ENCODE measurements at places on chromosomes 1 and 21.

DNA sequence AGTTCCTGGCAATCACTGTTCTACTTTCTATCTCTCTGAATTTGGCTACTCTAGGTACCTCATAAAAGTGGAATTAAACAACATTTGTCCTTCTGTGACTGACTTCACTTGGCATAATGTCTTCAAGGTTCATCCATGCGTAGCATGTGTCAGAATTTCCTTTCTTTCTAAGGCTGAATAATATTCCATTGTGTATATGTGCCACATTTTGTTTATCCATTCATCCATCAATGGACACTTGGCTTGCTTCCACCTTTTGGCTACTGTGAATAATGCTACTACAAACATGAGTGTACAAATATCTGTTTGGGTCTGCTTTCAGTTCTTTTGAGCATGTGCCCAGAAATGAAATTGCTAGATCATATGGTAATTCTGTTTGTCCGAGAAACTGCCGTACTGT lies 14.7 kb downstream of the CACHD1 start:
- no peak for DNase-seq

DNA sequence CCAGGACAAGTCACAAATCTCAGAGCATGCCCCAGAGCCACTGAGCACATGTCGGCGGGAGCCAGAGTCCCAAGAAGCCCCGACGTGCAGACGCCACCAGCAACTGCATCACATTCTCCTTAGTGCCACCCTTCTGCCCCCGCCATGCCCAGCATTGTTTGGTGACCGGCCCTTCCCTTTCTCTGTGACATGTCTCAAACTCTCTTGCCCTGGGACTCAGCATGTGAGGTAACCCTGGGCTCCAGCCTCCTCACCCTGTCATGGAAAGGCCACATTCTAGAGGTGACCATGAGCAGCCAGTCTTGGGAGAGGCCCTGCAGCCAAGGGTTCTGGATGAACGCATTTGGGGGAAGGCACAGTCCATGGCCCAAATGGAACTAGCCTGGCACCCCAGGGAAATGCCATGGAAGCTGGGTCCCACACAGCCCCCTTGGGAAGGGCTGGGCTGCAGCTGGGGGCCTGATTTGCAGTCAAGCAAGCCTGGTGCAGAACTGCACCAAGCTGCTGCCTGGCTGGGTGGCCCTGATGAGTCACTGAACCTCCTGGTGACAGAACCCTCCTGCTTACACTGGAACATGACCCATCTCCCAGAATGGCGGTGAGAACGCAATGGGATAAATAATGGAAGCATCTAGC lies 94.4 kb downstream of the ITPKB start:
- no peak for DNase-seq

DNA sequence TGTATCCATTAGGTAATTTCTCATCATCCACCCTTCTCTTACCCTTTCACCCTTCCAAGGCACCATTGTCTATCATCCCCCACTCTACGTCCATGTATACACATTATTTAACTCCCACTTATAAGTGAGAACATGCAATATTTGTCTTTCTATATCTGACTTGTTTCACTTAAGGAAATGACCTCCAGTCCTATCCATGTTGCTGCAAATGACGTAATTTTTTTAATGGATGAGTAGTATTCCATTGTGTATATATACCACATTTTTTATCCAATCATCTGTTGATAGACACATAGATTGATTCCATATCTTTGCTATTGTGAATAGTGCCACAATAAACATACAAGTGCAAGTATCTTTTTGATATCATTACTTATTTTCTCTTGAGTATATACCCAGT lies 322.9 kb upstream of the CXADR start:
- DNase-seq = no peak

DNA sequence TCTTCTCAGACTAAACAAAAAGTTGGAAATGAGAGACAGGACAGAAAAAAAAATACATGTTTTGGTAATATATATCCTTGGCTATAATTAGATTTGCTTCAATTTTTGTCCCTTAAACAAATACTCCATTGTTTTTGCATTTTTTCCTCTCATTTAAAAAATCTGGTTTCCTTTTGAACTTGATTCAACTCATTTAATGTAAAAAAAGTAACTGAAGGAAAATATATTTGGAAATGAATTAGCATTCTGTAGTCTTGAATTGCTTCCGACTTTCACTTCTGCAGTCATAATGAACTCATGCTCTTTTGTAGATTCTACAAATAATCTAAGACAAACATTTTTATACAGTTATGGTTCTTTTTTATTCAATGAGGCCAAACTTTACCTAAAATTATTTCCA lies 309.1 kb downstream of the HMCN1 start:
- DNase-seq = no peak

GRCh38 chr1:243623841-243624240 lies 226.2 kb downstream of the AKT3 start:
- DNase-seq = no peak

- DNase-seq = no peak
These were observed 26.4 kb downstream of the FMO3 start for GRCh38 chr1:171117085-171117484.

DNA sequence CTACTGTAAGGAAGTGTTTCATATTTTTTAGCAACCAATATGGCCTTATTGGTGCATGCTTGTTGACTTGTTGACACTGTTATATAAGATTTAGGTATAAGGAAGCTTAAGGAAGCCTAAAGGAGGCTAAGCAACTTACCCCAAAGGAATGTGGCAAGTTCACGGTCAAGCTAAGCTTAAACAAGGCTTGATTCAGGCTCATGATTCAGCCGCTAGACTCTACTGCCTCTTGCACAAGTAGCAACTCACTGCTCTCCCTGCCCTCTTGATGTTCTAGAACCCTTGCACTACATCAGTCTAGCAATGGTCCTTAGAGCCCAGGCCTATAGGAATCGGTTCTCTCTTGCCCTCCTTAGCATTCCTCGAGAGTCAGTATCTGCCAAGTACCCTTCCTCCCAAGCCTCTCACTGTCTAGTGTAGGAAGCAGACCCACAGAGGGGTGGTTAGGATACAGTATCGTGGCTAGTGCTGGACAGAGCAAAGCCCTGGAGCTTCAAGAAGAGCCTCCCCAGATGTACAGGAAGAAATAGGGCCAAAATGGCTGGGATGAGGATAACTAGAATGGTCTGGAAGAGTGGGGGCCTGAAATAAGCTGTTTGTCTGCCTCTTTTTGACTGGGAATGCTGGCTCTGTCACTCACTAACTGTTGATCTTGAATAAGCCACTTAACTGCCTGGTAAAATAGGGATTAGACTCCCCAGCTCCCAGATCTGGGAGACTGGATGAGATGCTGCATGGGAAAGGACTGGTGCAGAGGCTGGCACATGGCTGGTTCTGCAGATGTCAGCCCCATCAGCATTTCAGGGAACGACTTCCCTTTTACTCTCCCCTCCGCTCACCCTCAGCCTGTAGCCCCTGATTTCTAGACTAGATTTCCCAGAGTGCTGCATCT lies 122.2 kb downstream of the NAV1 start:
- DNase-seq = no peak

DNA sequence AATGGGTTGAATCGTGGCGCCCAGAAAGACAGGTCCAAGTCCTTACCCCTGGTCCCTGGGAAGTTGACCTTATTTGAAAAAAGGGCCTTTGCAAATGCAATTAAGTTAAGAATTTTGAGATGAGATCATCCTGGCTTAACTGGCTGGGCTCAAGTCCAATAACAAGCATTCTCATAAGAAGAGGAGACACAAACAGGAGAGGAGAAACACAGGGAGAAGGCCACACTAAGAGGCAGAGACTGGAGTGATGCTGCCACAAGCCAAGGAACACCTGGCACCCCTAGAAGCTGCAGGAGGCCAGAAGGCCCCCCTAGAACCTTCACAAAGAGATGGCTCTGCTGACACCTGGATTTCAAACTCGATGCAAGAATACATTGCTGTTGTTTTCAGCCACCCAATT lies 44.6 kb downstream of the PDPN start:
- no peak for DNase-seq

GRCh38 chr1:41800311-41800829 lies 118.4 kb downstream of the HIVEP3 start:
- no peak for DNase-seq

- no peak for DNase-seq
These were observed 28.9 kb downstream of the TSNAX start for GRCh38 chr1:231557411-231557810.

DNA sequence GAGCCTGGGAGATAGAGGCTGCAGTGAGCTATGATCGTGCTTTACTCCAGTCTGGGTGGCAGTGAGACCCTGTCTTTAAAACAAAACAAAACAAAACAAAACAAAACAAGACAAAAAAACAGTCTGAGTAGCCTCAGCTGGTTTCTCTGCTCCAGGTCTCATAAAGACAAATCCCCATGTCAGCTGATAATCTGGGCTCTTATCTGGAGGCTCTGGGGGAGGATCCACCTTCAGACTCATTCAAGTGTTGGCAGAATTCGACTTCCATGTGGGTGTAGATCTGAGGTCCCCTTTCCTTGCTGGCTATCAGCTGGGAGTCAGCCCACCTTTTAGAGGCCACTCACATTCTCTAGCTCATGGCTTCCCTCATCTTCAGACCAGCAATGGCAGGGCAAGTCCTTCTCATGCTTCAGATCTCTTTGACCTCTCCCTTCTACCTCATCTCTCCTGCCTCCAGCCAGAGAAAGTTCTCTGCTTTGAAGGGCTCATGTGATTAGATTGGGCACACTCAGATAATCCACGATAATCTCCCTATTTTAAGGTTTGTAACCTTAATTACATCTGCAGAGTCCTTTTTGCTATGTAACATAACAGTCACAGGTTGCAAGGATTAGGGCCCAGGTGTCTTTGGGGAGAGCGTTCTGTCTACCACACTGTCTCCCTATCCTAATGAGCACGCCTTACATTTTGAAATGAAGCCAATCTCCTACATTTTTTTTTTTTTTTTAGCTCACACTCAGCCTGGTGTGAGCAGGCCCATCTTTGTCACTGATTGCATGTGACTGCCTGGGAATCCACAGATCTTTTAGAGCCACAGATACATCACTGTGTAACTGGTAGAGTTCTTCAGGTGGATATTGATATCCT lies 7.5 kb upstream of the PYCR2 start:
- DNase-seq = no peak

GRCh38 chr1:208103597-208104513 lies 140.3 kb downstream of the PLXNA2 start:
- no peak for DNase-seq

- DNase-seq = no peak
These were observed 140.9 kb downstream of the KCNT2 start for GRCh38 chr1:196467230-196467925.

- DNase-seq = no peak
These were observed 45.1 kb upstream of the EXO1 start for GRCh38 chr1:241802863-241803262.

Measured in kidney (tissue), 22 donors.